ENCODE measurements at places on chromosomes 7 and 10.

DNA sequence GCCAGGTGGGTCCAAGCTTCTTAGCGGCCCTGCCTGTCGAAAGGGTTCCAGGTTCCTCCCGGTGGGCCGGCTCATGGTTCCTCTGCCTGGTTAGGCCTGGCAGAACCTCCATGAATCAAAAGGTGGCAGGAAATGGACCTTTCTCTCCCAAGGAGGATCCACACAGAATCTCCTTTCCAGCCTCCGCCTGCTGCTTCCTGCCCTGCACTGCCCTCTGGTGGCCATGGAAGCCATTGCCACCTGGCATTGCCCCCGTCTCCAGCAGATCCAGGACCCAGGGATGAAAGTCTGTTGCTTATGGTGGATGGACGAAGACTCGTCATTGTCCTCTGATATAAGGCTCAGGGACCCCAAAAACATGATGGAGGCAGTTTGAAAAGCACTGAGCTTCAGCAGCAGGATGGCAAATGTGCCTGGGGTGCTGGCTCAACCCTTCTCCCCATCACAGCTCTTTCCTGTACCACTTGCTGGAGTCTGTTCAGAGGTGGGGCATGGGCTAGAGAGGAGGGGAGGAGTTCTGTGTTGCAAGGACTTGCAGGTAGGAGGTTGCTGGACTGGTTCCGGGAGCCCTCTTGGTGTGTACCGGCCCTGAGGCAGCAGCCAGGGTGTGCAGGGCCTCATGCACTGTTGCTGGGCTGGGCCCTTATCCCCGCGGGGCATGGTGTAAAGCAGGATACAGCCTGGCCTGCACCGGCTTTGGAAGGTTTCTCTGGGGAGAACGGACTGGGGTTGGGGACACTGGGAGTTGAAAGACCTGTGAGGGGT lies 11.3 kb upstream of the INMT start:
- peak; percentile 59 for DNase-seq

DNA sequence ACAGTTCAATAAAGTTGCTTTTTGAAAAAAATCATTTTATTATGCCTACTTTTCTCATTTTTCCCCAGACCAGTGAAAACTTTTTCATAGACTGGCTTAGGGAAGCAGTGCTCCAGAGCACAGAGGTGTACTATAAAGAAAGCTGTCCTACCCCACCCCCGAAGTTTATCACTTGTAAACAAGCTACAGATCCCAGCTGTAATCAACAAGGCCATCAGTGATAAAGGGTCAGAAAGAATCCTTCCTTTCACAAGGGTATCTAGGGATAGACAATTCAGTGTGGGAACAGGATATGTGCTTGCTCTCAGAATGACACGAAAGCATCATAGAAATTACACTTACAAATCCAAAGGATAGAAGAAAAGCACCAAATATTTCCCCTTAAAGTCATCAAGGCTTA lies 4.5 kb downstream of the PRDX3 start:
- no peak for DNase-seq

GRCh38 chr10:11329062-11329673 lies 282.3 kb downstream of the USP6NL start:
- no peak for DNase-seq

DNA sequence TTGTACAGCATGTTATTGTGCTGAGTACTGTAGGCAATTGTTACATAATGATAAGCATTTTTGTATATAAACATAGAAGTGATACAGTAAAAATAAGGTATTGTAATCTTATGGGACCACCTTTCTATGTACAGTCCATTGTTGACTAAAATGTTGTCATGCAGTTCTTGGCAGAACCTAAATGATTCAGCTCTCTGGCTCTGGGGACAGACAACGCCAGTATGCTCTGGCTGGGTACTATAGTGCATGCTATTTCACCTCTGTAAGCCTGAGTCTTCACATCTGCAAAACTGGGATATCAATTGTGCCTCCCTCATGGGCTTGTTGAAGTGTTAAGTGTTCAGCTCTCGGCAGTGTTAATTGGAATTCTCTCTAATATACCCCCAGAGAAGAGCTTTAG lies 674.3 kb downstream of the INHBA start:
- DNase-seq = no peak

GRCh38 chr7:73698410-73698809 lies 15.0 kb downstream of the BUD23 start:
- no peak for DNase-seq

GRCh38 chr7:72466797-72467196 lies 54.7 kb upstream of the CALN1 start:
- DNase-seq = no peak

DNA sequence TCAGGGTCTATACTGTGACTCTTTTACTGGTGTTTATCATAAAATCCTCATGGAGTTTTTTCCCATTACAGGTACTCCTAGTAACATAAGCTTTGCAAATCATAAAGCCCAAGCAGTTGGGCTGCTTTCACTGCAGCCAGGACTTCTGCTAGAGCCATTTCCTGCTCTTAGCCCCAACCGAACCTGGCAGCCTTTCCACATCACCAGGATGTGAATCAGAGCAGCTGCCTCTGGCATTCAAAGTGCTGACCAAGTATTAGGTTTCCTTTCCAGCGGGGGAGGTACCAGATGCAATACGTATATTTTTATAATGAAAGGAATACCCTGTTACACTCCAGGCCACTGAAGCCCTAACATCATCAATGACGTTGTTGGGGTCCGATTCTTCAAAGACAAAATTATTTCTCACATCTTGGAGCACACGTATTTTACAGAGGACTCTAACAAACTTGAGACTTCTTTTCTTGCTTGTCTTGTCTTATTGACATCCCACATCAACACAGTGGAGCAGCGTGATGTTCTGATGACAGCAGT lies 3.6 kb upstream of the HTR5A start:
- peak; percentile 58 for DNase-seq

GRCh38 chr10:16256336-16256735 lies 180.5 kb upstream of the PTER start:
- no peak for DNase-seq

DNA sequence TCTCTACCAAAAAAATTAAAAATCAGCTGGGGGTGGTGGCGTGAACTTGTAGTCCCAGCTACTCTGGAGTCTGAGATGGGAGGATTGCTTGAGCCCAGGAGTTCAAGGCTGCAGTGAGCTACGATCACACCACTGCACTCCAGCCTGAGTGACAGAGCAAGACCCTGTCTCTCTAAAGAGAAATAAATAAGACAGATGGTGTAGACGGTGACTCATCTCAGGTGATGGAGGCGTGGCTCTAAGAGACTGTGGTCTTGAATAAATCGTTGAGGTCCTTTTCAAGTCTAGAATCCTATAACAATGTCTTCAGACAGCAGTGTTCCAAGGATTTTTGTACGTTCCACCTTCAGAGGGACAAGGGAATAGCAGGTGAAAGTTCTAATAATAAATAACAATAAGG lies 53.8 kb upstream of the PFKFB3 start:
- no peak for DNase-seq

GRCh38 chr10:26550774-26551526 lies 112.8 kb downstream of the APBB1IP start:
- no peak for DNase-seq
